AG10803 (cell line): ENCODE measurements at places on chromosomes 5 and 9.

DNA sequence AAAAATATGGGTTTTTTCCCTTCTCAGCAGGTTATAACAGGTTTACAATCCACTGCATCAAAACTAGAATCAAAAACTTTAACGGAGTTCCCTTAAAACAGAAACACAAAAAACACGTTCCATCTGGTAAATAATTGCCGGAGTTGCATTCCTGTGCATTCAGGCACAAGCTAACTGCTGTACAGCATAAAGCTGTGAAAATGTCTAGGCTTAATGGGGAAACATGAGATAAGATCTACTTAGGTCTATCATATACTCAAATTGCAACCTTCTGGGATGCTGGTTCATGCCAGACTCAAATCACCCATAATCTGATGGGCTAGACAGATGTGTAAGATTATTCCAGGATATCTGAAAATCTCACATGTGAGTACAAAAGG lies 265.3 kb downstream of the DOCK8 start:
- DNase-seq: no peak

DNA sequence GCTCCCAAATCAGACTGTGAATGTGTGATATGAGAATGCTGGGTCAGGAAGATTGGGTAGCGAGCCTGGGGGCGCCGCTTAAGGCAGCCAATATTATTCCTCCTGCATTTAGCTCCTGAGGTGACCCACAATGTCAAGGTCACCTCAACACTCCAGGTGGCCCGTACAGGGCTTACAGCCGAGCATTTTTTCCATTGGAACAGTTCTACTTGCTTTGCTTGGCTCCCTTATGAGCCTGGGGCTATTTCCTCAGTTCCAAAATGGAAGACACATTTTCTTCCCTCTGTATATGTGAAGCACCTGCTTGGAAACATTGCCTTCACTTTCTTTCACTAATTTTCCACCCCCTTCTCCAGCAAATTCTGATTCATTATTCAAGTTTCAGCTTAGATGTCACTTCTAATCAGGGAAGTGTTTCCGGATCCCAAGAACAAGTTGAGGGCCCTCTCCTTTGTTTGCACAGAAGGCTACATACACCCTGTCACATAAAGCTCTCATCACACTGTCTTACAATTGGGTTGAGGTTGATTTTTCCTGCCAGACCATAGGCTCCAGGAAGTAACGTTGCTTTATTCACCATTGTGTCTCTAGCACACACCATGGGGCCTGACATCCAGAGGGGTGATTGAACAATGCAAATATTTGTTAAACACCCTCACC lies 330.2 kb downstream of the PIK3R1 start:
- no peak for DNase-seq

DNA sequence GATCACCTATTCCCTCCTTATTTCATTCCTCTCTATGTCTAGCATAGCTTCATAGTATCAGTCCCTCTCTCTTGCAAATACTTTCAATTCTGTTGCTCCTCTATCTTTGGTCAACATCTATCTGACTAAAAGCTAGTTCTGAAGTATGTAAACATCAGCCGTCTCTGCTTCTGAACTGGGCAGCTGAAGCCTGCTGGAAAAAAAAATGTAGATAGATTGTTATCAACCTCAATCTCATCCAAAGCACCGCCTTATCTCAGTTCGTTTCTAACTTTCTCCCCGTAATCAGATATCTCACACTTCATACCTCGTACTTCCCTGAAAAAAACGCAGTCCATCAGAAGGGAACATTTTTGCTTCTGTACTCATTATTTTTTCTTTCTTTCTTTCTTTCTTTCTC lies 4.5 kb upstream of the SEMA6A start:
- no peak for DNase-seq

DNA sequence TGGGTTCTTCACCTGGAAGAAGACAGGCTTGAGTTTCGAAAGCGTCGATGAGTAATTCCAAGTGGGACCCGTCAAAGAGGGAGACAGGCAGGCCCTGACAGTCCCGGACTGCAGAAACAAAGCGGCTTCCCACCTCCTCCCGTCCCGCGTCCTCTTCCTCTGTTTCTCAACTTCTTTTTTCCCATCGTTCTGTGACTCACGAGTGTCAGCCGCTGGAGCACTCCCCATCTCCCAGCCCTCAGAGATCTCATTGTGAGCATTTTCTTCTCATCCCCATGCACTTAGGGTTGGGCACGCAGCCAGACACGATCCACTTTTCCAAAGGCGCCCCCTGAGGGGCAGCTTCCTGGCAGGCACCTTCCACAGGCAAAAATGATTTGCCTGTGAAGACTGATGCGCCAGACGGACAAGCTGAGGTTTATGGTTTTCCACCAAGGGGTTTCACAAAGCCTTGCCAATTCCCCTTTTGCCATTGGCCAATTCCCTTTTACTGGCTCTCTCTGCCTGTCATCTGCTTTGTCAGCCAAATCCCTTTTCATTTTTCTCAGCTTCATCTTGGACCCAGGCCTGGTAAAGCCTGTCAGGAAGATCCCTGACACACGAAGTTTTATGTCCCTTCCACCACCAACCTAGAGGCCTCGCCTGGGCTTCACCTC lies 86.5 kb upstream of the ANKRD55 start:
- peak; percentile 41 for DNase-seq

DNA sequence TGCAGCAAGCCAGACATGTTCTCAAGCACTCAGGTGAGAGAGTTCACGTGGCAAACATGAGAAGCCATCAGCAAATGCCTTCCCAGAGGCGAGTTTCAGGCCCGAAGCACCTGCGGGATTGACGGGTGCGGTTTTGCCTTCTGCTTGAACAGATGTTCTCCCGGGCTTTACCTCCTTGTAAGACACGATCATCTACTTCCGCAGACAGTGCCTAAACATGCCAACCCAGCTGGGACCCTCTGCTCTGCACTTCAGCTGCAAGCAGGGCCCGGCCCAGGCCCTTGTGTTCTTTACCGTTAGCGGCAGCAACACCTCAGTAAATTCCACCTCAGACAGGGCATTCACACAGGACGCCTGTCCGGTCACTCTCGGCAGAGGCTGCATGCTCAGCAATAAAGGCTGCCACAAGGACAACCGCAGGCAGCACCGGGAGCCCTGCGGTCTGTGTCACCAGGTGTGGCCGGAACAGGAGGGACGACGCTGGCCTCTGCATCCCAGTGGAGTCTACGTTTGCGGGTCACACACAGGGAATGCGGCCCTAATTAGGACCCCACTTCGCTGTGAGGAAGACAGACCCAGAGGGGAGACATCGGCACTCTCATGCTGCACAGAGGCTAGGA lies 139.6 kb downstream of the ROR2 start:
- DNase-seq: no peak
